ENCODE measurements at places on chromosomes 16 and 17.

GRCh38 chr17:55731586-55732250 lies 9.1 kb upstream of the TMEM100 start:
- DNase-seq, result peak; percentile 32

GRCh38 chr17:27489045-27489715 lies 32.9 kb downstream of the KSR1 start:
- DNase-seq, result no peak

GRCh38 chr17:77618731-77619130 lies 339.8 kb upstream of the TNRC6C start:
- DNase-seq, result no peak

DNA sequence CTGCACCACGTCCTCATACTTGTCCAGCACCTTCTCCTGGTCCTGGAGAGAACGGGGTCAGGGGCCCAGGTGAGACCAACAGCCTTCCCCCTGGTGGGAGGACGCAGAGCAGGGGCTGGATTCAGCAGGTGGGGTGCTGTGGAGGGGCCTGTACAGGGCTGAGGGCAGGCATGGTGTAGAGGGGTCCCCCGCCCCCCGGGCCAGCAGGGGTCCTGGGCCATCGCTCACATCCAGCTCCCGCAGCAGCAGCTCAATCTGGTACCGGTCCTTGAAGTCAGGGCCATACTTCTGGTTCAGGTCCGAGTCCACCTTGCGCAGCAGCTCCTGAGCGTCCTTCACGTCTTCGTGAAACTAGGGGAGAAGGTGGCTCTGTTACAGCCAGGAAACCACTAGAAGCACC lies 41.6 kb downstream of the PPL start:
- no peak for DNase-seq

GRCh38 chr16:89364606-89365005 lies 125.8 kb downstream of the ANKRD11 start:
- no peak for DNase-seq

- no peak for DNase-seq
These were observed 255.6 kb downstream of the HS3ST3A1 start for GRCh38 chr17:13346081-13346533.

DNA sequence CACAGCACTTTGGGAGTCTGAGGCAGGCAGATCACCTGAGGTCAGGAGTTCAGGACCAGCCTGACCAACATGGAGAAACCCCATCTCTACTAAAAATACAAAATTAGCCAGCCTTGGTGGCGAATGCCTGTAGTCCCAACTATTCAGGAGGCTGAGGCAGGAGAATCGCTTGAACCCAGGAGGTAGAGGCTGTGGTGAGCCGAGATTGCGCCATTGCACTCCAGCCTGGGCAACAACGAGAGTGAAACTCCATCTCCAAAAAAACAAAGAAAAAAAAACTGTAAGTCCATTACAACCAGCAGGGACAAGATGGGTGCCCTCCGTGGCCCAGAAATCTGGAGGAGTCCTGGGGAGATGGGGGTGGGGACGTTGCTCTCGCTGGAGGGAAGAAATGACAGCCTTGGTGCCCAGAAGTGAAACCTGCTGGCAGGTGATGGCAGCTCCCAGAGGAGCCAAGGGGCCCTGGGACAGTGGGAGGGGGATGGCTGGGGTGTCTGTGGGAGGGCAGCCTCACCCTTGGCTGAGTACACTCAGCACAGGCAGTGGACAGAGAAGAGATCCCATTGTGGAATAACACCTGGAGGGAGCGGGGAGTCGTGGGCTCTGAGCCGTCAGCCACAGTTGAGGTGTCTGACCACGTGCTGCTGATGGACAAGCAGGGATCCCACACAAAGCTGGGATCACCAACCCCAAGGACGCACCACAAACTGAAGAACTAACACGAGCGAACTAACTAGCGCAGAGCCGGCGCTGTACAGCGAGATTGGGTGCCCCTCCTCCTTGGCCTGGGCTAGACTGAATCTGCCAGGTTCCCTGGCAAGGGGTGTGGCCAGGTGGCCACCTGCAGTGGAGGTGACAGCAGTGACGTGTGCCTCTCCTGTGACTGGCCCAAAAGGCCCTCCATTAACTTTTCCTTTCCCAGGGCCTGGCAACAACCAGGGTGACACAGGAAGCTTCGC lies 46.9 kb upstream of the BAHCC1 start:
- no peak for DNase-seq

GRCh38 chr16:8718851-8719680 lies 44.6 kb downstream of the ABAT start:
- no peak for DNase-seq

- DNase-seq, result no peak
These were observed 718 bp upstream of the RPH3AL start for GRCh38 chr17:353213-353837.

DNA sequence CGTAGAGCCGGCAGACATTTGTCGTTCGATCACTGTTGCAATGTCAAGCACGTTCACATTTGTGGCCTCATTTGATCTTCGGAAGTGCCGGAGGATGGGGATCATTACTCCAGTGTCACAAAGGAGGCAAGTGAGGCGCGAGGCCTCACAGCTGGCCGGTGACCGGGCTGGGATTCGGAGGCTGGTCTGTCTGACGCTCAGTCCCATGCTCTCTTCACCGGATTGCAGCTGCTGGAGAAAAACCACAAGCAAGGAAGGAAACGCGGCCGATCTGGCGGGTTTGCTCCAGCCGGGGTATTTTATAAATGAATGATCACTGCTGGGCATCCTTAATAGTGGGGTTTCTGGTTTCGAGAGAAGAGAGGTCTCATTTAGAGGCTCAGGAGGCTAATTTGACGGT lies 127.8 kb downstream of the OR1D5 start:
- DNase-seq, result no peak

DNA sequence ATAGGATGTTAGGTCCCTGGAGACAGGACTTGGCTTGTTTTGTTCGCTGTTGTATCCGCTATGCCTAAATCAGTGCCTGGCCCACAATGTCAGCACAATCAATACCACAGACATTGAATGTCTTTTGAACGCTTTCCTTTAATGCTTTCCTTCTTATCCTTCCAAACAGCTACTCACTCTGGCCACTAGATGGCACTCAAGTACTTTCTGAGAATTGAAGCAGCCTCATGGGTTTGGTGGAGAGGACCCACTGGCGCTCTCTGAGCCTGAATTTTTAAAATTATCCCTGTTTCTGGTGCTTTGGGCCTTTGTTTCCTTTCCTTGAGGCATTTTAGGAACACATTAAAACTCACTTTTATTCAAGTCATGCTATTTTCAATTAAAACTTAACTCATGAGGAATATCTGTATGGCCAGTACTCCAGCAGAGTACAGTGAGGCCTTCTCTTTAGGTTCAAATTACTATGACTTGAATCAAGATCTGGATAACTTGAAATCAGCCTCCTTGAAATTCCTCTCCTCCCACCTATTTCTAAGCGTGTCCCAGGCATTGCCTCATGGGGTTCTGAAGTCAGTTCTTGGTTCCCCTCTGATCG lies 3.2 kb upstream of the NLRP1 start:
- peak; percentile 72 for DNase-seq

GRCh38 chr17:15154618-15155017 lies 110.5 kb downstream of the PMP22 start:
- DNase-seq, result no peak

DNA sequence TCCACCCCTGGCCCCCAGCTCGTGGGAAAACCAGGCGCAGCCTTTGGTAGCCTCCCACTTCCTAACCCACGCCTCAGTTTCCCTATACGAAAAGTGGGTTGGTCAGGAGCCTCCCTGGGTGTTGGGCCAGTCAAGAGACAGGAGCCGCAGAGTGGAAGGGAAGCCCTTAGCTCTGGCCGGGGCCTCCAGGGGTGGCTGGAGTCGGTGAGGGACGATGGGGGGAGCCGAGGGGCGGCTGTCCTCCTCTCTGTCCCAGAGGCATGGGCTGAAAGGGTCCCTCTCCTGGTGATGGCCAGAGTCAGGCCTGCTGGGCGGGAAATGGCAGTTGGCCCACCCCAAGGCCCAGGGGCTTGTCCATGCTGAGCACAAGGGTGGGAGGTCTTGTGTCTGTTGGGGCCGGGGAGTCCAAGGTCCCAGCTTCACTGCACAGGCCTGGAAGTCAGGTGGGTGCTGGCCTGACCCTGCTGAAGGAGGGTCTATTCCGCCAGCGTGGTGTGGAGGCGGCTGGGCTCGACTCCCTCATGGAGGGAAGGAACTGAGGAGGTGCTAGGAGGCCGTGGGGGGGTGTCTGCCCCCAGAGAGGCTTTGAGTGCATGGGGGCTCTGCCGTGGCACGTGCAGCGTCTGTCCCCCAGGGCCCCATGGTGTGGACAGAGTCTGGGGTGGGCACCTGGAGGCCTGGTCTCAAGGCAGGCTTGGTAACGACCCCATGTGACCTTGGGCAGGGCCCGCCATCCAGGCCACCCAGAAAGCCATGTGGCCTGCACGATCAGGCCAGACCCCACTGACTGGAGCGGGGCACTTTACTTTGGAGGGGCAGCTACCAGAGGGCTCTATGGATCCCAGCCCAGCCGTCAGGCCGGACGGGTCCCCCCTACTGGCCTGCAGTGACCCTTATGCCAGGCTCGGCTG lies 1.1 kb downstream of the SLC16A3 start:
- DNase-seq, result no peak

DNA sequence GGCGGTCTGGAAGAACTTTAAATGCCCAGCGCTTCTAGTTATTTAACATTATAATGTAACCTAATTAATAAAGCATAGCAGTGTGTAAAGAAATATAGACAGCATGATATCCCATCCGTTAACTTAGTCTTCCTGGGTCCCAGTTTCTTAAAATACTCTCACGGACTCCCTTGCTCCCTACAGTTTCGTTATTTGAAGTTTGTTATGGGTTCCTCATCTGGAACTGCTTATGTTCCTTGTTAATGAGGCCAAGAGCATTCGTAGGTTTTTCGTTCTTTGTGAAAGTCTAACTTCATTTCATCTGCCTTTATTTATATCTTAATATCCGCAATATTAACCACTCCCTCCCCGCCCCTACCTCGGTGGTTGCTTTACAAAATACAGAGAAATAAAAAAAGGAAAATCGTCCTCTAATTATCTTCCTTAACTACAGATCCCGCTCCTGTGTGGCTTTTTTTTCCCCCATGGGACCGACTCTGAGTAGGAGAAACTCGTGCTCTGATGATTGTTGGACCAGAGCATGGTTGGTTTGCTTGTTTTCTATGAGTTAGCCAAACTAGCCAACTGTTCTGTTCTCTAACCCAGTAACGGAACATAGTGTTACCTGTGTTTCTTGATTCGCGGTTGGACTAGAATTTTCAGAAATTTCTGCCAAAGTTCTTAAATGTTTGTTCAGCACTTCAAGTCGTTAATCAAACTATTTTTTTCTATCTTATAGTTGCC lies 863 bp downstream of the ADPRM start:
- peak; percentile 11 for DNase-seq

- no peak for DNase-seq
These were observed 6.8 kb upstream of the CNOT1 start for GRCh38 chr16:58636466-58636865.

GRCh38 chr17:28180449-28180848 lies 138.0 kb downstream of the NLK start:
- DNase-seq, result no peak

GRCh38 chr17:40538019-40538935 lies 27.0 kb downstream of the CCR7 start:
- DNase-seq, result no peak

DNA sequence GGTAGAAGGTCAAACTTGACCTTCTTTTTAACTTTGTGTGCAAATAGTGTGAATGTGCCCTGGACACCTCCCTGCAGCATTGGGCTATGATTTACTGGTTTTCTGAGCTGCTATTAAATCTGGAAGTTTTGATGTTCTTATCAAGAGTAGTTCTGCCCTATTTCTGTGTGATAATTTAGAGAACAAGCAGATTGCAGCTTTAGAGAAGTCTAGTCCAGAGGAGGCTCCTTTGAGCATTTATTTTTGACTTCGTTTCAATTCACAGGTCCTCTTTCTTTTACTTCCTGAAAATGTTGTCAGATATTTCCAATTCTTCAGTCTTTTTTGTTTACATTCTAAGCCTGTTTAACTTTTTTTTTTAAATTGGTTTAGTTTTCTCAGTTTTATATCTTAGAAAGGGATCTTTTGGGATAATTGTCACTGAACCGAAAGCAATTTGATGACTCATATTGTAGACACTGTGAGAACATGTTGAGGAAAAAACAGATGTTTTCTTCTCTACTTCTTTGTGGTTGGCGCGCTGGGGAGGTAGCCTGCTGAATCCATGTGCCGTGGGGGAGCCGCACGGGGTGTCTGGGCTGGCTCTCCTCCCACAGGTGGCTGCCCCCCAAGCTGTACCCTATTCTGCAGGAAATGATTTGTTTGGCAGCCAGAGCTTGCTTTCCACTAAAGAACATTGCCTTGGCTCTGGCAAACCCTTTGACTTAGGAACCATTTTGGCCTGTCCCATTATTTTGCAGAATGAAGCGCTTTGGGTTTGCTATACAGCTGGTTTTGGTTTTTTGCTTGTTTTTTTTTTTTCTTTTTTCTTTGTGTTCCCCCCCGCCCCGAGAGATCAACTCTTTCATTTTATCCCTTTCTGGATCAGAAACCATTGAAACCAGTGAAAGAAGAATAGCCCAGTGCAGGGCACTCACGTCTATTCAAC lies 53.4 kb downstream of the MFSD11 start:
- DNase-seq, result no peak

- no peak for DNase-seq
These were observed 9.0 kb downstream of the FASN start for GRCh38 chr17:82088838-82089722.

DNA sequence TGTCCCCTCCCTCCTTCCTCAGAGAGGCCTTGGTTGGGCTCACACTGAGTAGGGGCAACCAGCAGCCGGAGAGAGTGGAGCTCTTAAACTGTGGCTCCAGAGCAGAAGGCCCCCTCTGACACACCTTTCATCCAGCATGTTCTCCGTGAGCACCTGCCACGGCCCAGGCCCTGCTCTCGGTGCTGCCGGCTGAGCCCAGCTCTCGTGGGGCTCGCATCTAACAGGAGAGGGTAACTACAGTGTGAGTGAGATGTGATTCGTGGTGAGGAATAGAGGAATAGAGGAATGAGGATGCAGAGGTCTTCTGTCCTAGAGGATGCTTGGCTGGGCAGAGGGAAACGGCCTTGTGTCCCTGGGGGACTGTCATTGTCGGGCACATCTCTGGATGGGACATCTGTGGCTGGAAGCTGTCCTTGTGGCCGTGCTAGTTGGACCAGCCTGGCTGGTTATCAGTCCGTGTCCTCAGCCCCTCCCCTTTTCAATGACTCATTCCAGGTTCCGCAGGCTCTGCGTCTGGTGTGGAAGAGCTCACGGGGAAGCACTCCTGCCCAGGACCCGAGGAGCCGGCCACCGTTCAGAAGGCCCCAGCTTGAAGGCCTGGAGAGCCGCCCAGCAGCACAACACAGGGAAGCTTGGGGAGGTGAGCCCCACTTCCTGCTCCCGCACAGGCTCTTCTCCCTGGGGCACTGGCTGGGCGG lies 11.9 kb upstream of the DNASE1 start:
- DNase-seq, result no peak

DNA sequence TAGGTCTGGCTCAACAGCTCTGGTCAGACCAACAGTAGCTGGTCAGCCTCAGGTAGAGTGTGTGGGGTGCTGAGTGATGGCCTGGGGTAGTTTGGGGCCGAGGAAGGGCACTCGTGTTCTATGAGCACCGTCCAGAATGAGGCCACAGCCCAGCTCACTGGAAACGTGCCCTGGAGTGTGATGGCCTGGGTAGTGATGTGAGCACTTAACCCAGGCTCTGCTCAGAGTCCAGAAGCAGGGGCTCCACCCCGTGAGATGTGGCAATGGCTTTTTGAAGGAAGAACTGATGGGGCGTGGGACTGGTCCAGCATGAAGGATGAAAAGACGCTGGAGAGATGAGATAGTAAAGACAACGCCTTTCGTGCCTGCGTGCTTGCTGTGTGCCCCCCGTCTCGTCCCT lies 35.3 kb downstream of the NTN1 start:
- no peak for DNase-seq

Data from HEK293T (cell line).